ENCODE measurements at places on chromosomes 6 and 20.
A peak's percentile ranks its signal among the peaks of the same experiment; 100 is the strongest.

DNA sequence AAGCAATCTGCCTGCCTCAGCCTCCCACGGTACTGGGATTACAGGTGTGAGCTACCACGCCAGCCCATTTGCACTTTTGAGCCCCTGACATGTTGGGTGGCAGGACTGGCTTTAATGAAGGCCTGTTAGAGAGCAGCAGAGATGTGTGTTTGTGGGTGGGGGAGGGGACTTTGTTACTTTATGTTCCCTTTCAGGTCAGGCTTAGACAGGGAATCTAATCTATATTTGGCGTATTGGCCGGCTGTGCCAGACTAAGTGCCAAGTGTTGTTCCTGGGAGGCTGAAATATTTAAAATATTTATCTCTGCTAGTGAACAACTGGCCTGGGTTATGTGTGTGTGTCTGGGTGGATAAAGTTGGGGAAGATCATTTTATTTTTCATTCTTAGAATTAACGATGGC lies 6.1 kb downstream of the GMPR start:
- no peak for DNase-seq

DNA sequence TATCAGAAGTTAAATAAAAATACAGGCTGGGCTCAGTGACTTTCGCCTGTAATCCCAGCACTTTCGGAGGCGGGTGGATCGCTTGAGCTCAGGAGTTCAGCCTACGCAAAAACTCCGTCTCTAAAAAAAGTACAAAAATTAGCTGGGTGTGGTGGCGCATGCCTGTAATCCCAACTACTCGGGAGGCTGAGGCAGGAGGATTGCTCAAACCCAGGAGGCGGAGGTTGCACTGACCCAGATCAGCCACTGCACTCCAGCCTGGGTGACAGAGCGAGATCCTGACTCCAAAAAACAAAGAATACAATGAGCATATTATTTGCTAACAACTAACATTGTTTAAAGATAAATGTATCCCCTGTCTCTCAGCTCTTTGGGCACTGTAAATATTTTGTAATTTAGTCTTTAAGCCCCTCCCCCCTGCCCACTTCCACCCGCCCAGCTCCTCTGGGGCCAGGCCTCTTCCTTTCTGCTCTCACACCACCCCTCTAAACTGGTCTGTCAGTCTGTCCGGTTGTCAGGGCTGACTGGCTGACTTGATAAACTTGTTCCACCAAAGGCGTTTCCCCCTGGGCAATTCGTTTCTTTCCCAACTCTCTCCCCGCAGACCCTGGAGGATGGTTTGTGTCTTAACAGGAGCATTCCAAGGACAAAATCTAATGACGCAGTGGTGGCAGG lies 62.4 kb upstream of the QKI start:
- no peak for DNase-seq

DNA sequence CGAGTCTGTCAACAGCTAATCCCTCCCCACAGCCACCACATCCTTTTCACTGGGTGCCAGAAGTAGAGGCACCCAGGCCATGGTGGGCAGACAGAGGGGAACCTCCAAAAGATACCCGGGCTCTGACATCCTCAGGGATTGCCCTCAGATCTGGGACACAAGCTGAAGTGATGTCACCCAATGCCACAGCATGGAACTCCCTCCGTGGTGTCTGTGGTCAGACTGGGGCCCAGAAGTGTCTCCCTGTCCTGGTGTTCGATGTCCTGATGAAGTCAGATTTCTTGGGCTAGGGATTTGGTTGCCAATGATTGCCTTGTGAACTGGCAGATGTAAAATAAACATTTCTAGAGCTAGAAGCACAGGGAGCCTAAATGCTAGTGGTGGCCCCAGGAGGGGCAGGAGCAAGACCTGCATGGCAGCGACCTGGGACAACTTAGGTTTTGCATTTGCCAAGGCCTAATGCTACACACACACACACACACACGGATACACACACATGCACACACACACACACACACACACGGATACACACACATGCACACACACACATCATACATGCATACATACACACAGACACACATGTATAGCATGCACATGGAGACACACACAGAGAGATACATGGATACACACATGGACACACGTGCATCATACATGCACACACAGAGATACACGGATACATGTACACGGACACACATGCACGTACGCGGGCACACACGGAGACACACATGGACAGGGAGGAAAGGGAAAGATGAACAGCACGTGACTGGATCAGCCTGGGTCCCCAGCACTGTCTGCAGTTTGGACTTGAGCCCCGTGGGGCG lies 221.0 kb downstream of the NFATC2 start:
- DNase-seq, result no peak

GRCh38 chr20:54067606-54068174 lies 2.7 kb downstream of the BCAS1 start:
- no peak for DNase-seq

DNA sequence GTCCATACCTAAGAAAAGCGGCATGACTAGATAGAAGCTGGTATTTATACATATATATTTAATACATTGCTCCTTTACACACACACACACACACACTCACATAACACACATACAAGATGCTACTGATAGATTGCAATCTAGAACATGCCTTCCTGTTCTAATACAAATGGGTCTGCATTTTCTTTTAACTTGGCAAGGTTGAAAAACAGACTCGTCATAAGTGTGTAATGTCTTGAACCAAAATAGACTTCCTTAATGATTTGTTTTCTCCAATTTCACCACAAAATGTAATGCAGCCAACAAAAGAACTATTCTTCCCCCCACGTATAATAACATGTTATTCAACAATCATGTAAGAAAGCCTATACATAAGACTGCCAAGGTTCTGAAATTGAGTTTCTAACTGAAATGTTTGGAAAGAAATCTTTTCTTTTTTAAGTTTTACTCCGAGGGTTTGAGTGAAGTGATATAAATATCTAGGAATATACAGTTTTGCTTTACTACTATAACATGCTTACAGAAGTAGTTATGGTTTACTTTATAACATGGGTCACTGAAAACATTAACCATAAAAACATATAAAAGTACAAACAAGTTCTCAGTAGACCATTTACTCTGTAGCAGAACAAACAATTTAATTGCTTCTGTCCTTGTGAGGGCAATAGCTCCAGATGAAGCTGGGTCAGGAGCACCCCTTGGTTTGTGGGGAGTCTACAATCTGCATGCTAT lies 207.5 kb downstream of the FOXC1 start:
- DNase-seq, result no peak

DNA sequence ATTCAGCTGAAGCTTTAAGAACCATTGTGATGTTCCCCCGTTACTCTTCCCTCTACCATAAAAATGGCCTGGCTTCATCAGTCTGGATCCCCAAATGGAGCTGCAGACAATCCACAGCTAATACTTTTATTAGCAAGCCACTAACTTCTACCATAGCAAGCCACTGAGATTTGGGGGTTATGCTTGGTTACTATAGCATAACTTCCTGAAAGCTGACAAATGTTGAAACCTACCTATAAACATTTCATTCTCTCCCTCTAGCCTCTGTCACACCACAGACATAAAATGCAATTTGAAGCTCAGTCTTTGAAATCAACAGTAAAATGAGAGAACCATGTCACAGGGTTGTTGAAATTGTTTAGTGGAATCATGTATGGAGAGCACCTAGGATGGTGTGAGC lies 3.0 kb upstream of the HTR1E start:
- no peak for DNase-seq

- DNase-seq, result no peak
Observed at GRCh38 chr20:59466107-59466815, 138.1 kb upstream of the PHACTR3 start.

- DNase-seq, result peak; percentile 90
Observed at GRCh38 chr20:34363062-34363464, at the start of gene ITCH. TSS of gene ITCH (plus strand) at chr20:34363273. CDS start at chr20:34393812, 30,539 bp downstream.

GRCh38 chr20:61316346-61316745 lies 64.3 kb downstream of the CDH4 start:
- DNase-seq, result no peak

DNA sequence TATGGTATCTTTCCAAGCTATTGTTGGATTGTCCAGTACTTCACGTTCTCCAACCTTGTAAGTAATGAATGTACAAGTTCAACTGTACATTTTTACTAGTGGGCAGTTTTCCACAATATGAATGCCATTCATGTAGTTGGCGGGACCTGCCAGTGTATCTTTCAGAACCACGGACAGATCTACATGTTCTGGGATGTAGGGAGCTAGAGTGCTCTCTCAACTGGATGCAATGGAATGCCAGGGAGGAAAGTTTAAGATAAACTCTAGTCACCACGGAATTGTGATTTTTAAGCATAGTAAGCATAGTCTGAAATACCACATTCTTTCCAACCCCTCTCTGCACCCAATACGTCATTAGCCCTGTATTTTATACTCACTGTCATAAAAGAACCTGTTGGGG lies 21.5 kb upstream of the HLA-C start:
- DNase-seq, result no peak

- peak; percentile 73 for DNase-seq
Observed at GRCh38 chr20:4613718-4614620, 107.7 kb upstream of the PRND start.

DNA sequence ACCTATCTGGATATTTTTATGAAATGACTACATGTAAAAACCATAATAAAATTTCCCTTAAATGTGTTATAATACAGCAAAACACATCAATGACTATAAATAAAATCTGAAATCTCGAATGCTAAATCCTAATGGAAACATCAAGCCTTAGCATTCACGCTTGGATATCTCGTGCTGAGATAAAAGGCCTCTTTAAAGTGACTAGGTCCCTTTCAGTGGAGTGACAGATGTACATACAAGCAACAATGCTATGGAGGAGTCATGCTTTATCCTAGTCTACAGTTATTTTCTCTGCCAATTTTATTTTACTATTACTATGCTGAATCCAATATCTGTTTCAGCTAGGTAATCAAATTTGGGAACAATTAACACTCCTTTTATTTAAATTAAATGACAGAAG lies 72.4 kb downstream of the MAP3K7 start:
- no peak for DNase-seq

DNA sequence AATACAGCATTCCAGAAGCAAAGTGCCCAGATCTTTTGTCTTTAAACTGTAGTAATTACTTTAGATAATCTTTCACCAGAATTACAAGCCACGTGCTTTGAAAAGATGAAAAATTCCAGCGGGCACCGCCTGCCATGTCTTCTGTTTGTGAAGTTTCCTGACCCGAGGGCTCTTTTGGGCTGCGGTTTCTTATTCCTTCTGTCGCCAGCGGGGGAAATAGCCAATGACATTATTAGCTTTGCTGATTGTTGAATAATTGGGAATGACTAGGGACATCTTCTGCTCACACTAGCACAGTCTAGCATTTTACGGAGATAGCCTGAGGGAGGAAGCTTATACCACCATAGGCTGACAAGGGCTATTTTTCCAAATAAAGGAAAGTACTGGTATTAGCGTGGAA lies 124.7 kb downstream of the SAMD5 start:
- DNase-seq, result no peak

- no peak for DNase-seq
Observed at GRCh38 chr20:37188787-37189186, 9.4 kb upstream of the MROH8 start.

DNA sequence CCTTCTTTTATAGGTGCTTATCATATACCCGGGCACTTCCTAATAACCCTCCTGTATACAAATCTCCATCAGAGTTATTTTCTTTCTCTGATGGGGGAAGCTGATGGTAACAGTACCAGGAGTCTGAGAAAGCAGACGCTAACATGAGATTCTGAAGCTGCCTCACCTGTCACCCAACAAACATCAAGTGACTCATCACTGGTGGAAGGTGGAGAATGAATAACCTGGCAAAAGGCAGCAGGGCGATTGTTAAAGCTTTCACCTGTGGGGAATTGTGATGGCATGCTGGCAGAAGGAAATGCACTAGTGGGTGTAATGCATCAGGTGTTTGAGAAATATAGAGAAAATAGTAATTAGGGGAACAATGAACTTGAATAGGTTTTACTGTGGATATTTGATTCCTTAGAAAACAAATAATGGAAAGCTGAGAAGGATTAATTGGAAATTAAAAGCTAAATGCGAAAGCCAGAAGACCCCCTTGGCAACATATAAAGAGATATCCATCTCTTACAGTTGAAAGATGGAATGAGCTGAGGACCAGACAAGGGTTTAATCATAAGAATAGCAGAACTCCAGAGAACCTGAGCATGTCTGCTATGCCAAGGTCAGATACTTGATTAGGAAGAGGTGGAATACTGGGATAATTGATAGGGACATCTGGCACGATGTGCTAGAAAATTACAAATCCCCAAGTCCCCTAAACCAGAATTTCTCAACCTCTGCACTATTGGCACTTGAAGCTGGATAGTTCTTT lies 517.1 kb downstream of the PKHD1 start:
- DNase-seq, result no peak

DNA sequence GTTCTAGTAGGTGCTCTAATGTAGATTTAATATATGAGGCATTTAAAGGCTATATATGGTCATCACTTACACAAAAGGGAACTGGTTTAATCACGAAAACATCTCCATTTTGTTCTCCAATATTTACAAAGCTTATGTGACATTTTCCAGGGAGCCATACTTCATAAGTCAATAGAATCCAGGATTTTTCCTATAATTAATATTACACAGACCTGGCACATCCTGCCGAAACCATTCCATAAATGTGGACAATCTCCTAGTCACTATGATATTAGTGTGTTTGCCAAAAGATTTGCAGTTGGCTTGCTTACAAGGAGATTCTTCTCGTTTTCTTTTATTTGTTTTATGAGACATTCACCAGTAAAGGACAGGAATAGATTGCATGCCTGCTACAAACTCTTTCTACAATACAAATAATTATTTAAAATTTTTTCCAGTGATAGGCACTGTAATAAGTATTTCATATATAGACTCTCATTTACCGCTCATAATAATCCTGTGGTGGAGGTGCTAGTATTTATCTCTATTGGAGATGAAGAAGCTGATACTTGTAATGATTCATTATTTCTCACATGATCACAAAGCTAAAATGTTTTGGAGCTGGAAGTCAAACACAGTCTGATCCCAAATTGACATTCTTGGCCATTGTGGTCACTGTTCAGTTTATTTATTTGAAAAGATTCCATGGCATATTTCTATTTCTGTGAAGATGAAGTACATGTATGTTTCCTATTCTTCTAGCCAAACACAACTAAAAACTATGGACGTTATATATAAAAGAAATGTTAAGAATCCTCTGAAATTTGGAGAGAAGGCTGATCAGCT lies 597.0 kb downstream of the HTR1B start:
- no peak for DNase-seq

GRCh38 chr6:102411796-102412195 lies 1018.3 kb downstream of the GRIK2 start:
- DNase-seq, result no peak

- DNase-seq, result no peak
Observed at GRCh38 chr6:143061597-143062385, 1.1 kb downstream of the AIG1 start.

DNA sequence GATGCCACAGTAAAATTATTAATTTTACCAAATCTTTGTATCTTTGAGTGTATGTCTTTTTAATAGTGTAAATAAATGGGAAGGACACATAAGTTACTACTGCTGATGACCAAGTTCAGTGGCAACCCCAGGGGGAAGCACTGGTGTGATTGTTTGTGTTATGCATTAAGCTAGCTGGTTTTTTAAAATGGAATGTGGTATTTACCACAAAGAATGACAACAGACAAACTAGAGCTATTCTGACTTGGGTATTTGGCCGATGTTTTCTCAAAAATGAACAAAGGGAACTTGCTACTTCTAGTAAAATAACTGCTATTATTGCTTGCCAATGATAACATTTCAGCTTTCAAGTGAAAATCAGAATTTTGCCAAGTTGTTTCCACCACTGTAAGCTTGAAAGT lies 2.9 kb downstream of the FNDC1 start:
- no peak for DNase-seq

All from CD4-positive, alpha-beta T cell treated with Interleukin-6 at 100 ng/mL for 8 hours (primary cell).